ENCODE measurements at places on chromosomes 3 and 15.
A peak's percentile ranks its signal among the peaks of the same experiment; 100 is the strongest.

- DNase-seq, result no peak
These were observed 131.3 kb downstream of the DOCK3 start for GRCh38 chr3:50806031-50806430.

DNA sequence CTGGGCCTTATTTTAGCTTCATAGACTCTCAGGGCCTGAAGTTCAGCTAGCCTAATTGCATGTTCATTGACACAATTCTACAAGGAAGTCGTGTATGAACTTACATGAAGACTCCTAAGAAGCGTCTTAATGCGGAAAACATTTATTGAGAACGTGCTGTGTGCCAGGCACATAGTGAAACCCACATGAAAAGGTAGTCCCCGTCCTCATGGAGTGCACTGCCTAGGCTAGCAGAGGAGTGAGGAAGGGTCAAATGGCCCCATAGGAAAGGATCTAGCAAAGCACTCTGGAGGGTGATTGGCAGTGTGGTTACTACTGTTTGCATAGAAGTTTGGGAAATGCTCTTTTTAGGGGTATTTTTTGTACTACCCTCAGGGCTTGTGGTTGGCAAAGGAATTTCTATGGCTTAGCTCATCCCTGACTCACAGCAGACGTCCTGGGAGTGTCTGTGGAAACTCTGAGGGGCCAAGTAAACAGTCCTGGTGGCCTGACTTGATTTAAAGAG, 854 bp upstream of the NPTN start:
- DNase-seq, result no peak

DNA sequence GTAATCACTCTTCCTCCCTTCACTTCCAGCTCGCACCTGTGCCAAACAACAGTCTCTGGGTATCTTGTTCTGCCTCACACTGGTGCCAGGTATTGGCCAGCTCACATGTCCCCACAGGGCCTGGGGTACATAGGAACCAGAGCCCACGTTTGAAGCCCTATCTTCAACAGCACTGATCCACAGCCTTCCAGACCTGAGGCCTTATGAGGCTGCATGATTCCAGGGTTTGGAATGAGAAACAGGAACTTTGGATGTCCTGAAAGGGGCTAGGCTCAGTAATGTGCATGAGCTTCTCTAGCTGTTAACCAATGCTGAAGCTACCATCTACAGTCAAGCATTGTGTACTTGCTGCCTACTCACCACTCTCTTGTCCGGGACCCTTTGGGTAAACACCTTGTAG, 92.4 kb downstream of the GPR156 start:
- no peak for DNase-seq

DNA sequence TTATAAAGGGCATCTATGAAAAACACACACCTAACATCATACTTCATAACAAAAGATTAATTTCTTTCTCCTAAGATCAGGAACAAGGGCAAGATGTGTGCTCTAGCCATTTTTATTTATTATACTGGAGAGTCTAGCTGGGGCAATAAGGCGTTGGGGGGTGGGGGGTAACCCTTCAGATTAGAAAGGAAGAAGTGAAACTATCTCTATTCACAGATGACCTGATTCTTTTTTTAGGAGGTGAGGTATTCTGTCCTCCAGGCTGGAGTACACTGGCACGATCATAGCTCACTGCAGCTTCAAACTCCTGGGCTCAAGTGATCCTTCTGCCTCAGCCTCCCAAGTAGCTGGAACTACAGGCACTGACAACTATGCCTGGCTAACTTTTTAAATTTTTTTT, 89.5 kb upstream of the MANF start:
- DNase-seq, result no peak

- DNase-seq, result no peak
These were observed 14.9 kb downstream of the CCDC32 start for GRCh38 chr15:40549894-40550293.

GRCh38 chr3:99625643-99626416, 12.6 kb upstream of the COL8A1 start:
- no peak for DNase-seq

GRCh38 chr3:27425896-27426565, 56.8 kb upstream of the NEK10 start:
- no peak for DNase-seq

GRCh38 chr3:187870360-187871203, 125.3 kb upstream of the BCL6 start:
- DNase-seq, result no peak

GRCh38 chr3:40456279-40456939, 730 bp upstream of the RPL14 start:
- DNase-seq, result no peak

DNA sequence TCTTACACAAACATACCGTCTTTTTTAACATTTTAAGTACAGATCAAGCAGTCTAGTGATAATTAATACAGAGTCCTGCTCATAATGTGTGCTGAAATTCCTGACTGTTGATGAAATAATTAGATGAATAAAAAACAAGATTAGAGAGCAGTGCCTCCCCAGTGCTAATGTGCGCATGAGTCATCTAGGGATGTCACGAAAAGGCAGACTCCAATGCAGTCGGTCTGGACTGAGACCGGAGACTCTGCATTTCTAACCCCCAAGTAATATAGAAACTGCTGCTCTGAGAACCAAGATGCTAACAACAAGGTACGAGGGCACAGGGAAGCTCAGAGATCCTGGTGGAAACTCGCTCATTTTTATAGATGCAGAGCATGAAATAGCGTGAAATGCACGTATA, 61.4 kb downstream of the COL8A1 start:
- no peak for DNase-seq

DNA sequence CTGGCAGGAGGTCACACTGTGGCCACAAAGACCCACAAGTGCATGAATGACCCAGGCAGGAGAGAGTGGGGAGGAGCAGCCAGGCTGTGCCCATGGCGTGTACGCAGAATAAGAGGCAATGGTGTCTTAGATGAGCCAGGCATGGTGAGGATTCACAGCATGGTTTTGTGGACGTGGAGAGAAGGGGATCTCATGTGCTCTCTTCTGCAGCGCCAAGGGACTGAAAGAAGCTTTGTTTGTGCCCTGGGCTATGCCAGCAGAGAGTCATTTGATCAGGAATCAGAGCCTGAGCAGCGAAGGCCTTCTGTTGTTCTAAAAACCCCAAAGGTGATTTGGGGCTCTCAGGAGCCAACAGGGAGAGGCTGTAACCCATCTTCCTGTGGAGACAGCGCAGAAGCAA, 18.7 kb upstream of the RPP14 start:
- DNase-seq, result no peak

- no peak for DNase-seq
These were observed 211.2 kb downstream of the WDR72 start for GRCh38 chr15:53548236-53548635.

DNA sequence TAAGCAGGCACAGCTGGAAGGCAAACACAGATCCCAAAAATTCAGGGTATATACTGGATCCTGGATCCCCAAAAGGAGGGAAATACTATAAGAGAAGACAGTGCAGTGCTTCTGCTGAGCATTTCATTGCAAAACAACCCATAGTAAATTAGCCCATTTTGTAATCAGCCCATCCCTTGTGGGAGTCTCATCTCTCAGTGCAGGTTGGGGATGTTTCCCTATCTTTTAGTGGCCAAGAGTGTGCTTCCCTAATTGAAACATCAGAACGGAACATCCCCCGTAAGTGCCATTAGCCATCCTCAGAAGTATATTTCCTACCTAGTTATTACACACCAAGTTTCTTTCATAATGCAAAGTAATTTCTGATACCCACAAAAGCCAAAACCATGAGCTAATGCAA, 11.2 kb upstream of the MTMR14 start:
- no peak for DNase-seq

GRCh38 chr3:196537319-196537984, 22.3 kb upstream of the SMCO1 start:
- peak; percentile 66 for DNase-seq

- no peak for DNase-seq
These were observed 20.1 kb downstream of the OSBPL10 start for GRCh38 chr3:31960793-31961431.

GRCh38 chr3:52986938-52987337, 58.9 kb downstream of the SFMBT1 start:
- DNase-seq, result no peak

DNA sequence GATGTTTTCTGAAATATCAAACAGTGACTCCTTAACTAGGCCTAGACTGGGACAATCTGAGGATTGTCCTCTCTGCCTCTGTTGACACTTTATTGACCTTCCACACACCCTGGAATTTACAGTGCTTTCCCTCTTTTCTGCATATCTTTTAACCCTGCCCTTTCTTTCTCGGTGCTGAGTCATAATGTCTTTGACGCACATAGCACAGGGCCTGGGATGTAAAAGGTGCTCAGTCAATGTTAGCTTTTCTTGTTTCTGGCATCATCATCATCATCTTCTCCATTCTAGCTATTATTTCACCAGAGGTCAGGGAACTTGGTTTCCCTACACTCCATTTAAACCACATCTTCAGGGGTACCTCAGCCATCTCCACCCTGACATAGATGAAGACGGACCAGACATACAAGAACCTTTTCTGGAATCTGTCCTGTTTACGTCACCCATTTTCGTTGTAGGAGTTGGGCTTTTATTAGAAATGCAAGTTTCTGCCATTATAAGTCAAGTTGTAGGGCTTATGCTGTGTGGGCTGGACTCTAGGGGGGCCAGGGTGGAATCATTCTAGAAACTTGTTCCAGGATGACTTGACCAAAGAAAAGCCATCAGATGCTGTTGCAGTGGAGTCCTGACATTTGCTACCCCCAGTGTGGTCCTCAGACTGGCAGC, 46.6 kb downstream of the ZBTB38 start:
- no peak for DNase-seq

DNA sequence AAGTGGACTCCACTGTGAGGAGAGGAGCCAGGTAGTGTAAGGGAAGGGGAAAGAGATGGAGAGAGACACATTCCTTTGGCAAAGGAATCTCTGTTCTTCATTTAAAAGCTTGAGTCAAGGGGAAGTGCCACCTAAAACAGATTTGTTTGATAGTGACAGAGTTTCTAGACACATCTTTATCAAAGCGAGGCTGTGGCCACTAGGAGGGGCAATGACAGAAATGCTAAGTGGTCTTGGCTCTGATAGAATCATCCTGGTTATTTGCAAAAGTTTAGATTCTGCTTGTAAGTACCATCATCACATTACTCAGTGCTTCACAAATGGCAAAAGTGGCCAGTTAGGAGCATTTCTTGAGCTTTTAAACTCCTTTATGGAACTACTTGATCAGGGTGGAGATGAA, 261.4 kb downstream of the CNTN3 start:
- no peak for DNase-seq

- DNase-seq, result no peak
These were observed 50.9 kb upstream of the SPTSSB start for GRCh38 chr3:161422171-161422700.

DNA sequence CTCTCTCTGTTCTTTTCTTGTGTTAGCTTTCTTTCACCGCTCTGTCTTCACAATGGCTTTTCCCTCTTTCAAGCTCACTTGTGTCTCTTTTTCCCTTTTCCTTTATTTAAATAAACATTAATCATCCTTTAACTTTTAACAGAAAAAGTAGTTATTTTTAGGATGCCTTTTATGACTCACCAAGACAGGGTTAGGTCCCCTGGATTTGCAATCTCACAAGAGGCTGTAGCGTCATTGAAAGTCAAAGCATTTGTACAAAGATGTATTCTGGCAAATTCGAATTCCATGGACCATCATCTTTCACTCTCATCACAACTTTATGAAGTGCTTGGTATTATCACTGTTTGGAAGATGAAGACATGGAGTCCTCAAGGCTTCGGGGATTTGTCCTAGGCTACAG, 34.8 kb upstream of the MCTP2 start:
- DNase-seq, result no peak

DNA sequence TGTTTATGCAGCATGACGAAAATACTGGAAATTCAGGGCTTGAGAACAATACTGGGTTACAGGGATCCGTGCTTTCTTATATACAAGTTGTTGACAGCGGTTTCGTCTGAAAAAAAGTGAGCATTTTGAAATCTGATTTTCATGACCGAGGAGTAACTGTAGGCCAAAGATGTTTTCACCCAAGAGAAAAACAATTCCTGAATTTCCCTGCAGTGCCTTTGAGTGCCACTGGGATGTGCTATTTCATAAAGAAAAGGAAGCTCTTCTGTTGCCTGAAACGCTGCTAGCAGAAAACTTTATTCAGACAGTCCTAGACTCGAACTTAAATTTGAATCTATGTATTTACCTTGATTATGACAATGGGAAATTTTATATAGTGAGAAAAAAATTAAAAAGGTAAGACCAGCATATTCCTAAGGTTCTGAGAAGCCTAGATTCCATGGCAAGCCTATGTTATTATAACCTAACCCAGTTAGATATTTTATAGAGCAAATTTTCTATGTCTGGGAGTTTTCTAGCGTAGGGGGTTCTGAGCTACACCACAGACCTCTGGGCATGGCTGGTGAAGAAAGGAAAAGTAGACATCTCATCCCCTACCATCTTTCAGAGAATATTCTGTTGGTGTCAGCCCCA, 30.2 kb downstream of the KCNAB1 start:
- DNase-seq, result peak; percentile 7

- no peak for DNase-seq
These were observed 2.3 kb upstream of the GFM1 start for GRCh38 chr3:158642005-158642404.

DNA sequence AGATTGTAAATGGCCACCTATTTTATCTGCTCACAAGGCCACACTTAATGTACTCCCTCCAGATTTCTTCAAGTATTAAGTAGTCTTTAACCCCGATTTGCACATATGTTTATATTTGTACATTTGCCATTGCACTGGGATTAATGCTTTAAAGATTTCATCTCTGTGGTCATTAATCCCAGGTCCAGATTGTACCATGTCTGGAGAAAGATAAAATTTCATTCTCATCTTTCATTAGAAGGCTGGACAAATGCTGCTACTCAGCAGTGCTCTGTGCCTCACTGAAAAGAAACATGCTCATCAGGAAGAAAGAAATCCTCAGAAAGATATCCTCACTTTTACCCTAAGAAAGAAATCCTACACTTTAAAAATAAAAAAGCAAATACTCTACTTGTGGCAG, 62.5 kb upstream of the LRRC3B start:
- DNase-seq, result no peak

DNA sequence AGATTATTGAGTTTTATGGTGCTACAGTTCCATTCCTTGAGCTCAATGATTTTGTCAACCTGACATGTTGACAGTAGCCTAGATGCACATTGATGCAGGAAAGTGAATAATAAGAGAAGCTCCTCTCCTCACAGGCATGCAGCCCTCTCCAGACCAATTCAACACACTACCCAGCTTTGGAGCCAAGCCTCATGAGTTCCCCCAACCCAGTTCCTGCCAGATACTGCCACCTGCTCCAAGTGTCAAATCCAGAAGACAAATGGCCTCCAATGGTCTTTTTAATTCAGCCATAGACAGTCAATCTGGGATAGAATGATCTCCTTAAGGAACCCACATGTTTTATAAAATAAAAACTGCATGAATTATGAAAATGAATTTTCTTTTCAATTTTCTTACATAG, 83.7 kb upstream of the ARHGEF3 start:
- no peak for DNase-seq

DNA sequence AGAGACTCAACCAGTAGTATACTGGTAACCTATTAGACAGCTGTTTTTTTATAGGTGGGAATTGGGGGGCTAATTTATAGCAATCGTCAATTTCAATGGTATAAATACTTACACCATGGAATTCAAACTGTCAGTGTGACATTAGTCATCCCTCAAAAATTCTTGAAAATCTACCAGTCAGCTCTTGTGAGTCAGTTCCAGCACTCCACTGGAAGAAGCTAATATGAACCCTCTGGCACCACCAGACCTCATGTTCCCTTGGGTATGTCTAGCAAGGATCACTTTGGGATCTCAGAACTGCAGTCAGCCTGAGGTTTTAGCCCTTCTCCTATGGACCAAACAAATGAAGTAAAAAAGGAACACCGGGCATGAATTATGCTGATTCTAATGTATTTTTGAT, 11.8 kb upstream of the UACA start:
- no peak for DNase-seq

All from stimulated activated CD4-positive, alpha-beta T cell treated with anti-CD3 and anti-CD28 coated beads, Interleukin-4, amount 100 ng/mL, for 1 hour (primary cell).